Islet precursor cell (in vitro differentiated cells): ENCODE measurements at places on chromosomes 12 and 14.

- peak; percentile 77 for DNase-seq
These were observed 129.1 kb upstream of the MAX start for GRCh38 chr14:65231286-65231980.

DNA sequence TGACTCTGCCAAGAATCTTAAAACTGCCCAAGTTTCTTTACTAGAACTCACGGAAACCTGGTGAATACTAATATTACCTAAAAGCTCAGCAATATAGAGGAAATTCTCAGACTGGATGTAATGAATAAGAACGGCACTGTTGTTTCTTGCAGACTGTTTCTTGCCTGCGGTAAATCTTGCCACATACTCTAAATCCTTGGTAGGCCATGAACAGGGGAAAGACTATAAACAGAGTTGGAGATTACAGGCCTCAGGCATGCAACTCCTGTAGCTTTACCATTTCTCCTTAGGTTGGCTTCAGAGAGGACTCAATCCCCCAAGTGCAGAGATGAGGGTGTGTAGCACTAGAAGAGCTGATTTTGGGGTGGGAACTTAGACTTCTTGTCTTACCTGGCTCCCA, 1.1 kb downstream of the ALDH6A1 start:
- no peak for DNase-seq

- peak; percentile 38 for DNase-seq
These were observed 53.1 kb upstream of the KCNA1 start for GRCh38 chr12:4856596-4856995.

GRCh38 chr14:64973026-64973442, 898 bp upstream of the RAB15 start:
- no peak for DNase-seq

- peak; percentile 66 for DNase-seq
These were observed 417.6 kb downstream of the PCNX1 start for GRCh38 chr14:71324767-71325272.

- no peak for DNase-seq
These were observed 535.0 kb downstream of the FOXG1 start for GRCh38 chr14:29301571-29301970.

DNA sequence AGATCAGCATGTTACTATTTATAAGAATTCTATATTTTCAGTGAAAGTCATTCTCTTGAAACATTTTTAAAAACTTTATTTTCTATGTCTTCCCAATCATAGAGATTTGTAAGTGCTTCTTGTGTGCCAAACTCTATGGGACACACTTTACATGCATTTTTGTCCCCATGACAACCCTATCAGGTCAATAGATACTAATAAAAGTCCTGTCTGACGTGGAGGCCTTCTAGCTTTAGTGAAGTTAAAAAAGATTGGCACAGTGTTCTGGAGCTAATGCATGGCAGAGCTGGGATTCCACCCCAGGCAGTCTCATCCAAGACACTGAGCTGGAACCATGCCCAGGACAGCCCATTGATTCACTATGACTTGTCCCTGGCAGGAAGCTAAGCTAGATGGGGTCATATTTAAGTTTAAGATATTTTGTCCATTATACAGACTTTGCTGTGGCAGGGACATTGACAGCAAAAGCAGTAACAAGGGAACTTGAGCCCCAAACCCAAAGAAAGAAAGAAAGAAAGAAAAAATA, 28.1 kb downstream of the TTC6 start:
- no peak for DNase-seq

- no peak for DNase-seq
These were observed 119.9 kb downstream of the PHETA1 start for GRCh38 chr12:111249018-111249370.

- DNase-seq, result no peak
These were observed 1.3 kb downstream of the TC2N start for GRCh38 chr14:91866061-91866460.

DNA sequence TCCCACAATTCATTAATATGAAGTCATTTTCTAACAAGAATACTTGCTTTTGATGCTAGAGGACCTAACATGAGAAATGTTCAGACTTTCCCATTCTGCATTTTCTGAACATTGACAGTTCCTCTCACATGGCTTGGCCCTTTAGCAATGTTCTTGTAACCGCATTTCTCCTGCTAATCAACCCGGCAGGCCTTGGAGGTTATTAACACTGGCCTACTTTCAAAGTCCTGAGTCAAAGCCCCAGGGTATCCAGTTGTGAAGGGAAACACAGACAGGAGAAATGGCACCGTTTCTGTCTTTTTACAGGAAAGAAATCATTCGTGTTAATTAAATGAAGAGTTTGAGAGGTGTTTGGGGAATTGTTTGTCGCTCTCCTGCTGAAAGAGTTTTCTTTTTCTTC, 446.5 kb upstream of the MIS18BP1 start:
- peak; percentile 76 for DNase-seq

DNA sequence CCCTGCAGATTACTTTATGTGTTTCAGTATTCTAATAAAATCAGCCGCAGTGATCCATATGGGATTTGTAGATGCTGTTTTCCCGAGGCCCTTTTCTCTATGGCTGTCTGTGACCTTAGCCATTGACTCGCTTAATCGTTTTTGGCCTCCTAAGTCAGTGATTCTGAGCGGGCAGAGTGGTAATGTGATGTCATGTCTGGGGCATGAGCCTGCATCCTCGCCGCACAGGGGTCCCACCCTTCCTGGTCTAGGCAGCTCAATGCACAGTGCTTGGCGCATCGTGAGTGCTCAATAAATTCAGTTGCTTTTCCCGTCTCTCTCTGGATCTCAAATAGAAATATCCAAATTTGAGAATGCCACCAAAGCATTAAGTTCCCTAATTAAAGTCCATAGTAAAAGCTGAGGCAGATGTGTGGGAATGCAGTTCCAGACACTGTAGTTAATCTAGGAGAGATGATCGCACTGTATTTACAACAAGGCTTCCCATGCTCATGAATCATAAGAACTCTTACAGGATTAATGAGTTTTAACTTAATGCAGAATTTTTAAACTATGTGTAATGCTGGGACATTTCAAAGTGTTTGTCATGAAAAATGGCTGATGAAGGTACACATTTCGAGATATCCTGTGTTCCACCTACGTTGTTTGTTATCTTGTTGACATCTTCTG, 29.3 kb downstream of the HMGA2 start:
- DNase-seq, result no peak

- DNase-seq, result peak; percentile 75
These were observed 29.1 kb upstream of the LRTM2 start for GRCh38 chr12:1791104-1791841.

- peak; percentile 91 for DNase-seq
These were observed 127.7 kb downstream of the TMEM30B start for GRCh38 chr14:61153431-61153830.

- DNase-seq, result no peak
These were observed 108.6 kb downstream of the FOXN3 start for GRCh38 chr14:89308232-89308959.
